ENCODE measurements at places on chromosomes 16 and 17.

- no peak for DNase-seq
These were observed 5.8 kb upstream of the ZDHHC7 start for GRCh38 chr16:85017151-85017550.

- no peak for DNase-seq
These were observed 711.1 kb upstream of the SOX9 start for GRCh38 chr17:71409712-71410111.

GRCh38 chr17:28726226-28726626 lies at the start of gene TLCD1:
TLCD1 (minus strand) TSS chr17:28726233; CDS start chr17:28726097, 136 bp downstream.
- DNase-seq: no peak

DNA sequence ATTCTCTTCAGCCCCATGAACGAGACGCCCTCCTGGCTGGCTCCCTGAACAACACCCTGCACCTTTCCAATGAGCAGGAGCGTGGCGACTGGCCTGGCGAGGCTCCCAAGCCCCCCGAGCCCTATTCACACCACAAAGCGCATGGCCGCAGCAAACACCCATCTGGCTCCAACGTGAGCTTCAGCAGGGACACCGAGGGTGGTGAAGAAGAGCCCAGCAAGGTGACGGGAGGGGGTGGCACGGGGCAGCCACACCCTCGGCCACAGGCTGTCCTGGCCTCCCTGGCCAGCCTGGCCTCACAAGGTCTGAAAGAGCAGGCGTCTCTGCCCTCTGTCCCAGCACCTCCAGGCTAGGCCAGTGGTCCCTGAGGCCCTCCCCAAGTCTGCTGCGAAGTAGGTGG lies 23.7 kb downstream of the CASKIN2 start:
- no peak for DNase-seq

DNA sequence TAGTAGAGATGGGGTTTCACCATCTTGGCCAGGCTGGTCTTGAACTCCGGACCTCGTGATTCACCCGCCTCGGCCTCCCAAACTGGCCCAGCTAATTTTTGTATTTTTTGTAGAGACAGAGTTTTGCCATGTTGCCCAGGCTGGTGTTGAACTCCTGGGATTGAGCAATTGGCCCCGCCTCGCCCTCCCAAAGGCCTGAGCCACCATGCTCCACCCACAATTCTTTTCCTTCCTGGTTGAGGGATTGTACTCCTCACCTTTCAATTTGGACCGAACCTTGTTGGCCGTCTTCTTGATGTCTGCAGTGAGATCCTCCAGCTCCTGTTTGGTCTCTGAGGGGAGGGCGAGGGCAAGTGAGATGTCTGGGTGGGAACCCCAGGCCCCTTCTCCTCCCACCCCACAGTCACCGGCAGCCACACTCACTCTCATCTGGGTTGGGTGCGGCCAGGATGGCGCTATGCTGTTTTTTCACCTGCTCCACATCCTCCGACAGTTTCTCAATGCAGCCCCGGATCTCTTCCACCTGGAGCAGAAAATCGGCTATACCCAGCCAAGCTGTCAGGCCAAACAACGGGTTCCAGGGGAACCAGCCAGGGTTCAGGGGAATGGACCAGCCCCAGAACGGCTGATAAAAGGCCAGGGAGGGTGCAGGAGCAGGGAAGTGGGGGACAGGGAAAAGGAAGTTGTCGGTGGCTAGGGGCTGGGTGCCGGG lies 9.6 kb downstream of the STX1B start:
- DNase-seq: no peak

DNA sequence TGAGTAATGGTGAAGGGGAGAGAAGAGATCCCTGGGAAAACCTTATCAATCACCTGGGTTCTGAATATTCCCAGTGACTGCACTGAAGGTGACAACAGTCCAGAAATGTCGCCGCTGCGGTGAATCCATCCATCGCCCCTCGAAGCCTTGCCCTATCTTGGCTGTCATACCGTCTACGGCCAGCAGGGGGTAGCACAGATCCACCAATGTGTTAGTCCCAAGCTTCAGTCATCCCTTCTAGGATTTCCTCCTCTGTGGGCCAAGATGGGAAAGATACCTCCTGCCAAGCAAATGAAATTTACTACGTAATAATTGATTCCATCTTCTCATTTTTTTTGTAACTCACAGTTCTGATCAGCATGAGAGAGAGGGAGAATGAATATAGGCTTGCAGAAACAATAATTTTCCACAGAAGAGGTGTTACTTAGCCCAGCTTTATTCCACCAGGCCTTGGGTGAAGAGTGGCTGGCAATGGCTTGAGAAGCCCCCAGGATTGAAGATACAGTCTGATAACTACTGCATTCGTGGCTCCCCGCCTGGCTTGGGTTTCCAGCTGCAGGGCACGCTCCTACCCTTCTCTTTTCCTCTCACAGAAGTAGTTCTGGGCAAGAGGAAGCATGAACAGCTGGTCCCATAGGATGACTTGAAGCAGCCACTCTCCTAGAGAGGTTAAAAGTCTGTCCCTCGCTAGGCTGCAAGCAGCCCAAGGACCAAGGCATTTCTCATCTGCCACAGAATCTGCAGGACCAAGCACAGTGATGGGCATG lies 2.6 kb upstream of the FMNL1 start:
- DNase-seq: peak; percentile 48

- DNase-seq: no peak
These were observed 9.6 kb upstream of the HAPSTR1 start for GRCh38 chr16:9081843-9082242.

- no peak for DNase-seq
These were observed 58.9 kb upstream of the ARHGAP44 start for GRCh38 chr17:12730421-12730820.

DNA sequence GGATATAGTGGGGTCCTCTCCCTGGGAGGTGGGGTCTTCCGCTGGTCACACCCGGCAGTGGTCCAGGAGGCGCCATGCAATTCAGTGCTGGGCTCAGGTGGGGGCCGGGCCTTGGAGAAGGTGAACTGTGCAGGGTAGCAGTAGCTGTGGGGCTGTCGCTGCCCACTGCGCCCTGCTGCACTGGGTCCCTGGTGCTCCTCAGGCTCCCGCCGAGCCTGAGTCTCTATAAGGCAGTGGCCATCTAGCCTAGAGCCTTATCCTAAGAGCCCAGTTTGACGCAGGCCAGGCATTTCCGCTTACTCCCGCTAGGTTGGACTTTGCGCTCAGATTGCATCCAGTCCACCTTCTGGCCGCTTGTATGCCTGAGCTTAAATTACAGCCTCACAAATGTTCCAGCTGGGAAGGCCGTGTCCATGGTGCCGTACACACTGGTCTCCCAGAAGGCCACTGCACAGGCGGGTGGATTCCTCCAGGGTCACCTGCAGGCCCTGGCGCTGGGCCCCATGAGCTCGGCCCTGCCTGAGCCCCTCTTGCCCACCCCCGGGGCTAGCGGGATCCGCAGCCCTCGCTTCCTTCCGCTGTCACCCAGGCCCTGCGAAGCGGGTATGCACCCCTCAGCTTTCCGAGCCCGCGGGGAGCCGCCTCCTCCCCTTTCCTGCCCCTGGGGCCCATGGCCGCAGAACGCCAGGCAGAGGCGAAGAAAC lies 1762.2 kb downstream of the TP53TG3F start:
- DNase-seq: no peak

DNA sequence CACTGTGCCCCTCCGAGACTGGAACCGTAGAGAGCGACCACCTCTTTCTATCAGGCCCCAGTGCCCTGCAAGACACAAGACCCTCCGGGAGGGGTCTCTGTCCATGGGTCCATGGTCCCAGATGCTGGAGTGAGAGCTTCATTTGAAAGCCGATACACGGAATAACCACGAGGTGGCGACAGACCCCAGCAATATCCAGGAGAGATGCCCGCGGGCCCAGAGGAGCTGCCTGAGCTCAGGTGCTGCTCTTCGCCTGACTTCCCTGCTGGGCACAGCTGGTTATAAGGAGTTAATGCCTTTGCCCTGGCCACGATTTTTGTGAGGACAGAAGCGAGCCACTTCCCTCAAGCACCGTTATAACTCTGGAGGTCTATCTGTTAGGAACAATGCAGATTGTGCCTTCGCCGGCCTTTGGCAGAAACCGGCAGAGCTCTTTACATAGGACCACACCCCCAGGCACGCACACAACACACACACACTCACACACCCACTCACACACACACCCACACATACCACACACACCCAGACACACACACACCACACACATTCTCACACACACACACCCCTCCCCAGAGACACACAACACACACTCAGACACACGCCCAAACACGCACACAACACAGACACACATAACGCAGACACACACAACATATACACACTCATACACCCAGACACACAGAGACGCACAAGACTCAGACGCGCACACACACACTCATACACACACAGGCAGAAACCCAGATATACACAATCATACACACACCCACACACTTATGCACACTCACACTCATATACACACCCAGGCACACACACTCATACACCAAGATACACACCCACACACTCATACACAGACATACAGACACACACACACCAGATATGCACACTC lies 436.4 kb downstream of the SOX9 start:
- no peak for DNase-seq

- DNase-seq: no peak
These were observed 377 bp downstream of the SLC13A5 start for GRCh38 chr17:6712854-6713129.

DNA sequence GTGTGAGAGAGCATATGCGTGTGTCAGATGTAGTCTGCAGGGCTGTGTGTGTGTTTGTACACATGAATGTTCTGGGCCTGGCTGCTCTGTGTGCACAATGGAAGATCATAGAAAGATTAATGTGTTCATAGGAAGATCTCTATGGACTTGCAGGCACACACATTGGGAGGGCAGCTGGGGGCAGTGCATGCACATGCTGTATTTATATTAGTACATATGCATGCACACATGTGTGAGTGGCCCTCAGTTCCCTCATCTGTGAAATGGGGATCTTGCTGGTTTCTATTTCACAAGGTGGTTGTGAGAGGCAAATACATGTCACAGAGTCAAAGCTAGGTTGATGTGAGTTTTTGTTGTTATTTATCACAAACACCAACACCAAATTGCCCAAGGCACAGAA lies 2.1 kb downstream of the CA7 start:
- peak; percentile 8 for DNase-seq

DNA sequence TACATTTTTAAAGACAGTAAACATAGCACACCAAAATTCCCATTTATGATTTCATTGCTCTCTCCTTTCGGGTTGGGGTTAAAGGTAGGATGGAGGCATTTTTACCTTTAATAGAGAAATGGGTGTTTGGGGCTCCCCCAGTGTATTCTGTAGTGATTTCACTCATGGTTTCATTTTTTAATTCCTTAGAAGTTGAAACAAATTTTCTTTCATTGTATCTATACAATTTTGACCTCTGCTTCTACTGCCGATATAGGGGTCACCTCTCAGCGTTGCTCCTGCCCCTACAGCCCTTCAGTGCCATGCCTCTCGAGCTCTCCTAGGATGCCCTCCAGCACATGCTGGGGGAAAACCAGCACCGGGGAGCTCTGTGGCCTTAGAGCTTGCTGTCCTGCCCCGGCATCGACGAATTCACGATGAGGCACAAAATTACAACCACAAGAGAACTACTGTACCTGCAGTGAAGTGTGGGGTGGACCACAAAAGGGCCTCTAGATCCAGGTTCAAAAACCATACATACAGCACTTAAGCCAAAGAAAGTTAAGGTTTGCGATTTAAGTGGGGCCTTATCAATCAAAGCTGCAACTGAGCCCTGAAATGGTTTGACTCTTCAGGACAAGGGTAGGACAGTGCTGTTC lies 39.3 kb downstream of the LITAFD start:
- no peak for DNase-seq

GRCh38 chr16:51113236-51114125 lies 37.6 kb downstream of the SALL1 start:
- no peak for DNase-seq

GRCh38 chr16:57377080-57377841 lies 5.0 kb downstream of the CX3CL1 start:
- no peak for DNase-seq

DNA sequence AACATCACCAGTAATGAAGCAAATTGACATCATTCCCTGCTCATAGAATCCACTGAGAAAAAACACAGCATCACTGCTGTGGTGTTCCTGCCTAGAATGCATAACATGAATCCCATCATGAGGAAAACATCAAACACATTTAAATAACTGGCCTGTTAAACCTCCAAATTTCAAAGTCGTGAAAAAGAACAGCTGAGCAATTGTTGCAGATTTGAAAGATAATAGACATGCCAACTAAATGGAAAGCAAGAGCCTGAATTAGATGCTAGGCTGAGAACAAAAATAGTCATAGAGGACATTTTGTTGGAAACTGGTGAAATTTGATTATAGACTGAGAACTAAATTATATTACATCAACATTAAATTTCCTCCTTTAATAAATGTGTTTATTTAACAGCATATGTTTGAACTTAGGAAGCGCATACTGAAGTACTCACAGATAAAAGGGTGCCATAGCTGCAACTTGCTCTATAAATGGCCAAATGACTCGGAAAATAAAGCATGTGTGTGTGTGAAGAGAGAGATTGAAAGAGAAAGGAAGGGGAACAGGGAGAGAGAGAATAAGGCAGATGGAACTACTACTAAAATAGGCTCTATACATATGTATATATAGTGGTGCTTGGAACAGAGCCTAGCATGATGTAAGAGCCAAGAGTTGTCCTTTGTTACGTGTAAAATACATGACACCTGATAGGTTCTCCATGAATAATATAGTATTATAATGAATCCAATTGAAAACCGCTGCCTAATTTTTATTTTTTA lies 305.0 kb upstream of the MON1B start:
- DNase-seq: no peak

DNA sequence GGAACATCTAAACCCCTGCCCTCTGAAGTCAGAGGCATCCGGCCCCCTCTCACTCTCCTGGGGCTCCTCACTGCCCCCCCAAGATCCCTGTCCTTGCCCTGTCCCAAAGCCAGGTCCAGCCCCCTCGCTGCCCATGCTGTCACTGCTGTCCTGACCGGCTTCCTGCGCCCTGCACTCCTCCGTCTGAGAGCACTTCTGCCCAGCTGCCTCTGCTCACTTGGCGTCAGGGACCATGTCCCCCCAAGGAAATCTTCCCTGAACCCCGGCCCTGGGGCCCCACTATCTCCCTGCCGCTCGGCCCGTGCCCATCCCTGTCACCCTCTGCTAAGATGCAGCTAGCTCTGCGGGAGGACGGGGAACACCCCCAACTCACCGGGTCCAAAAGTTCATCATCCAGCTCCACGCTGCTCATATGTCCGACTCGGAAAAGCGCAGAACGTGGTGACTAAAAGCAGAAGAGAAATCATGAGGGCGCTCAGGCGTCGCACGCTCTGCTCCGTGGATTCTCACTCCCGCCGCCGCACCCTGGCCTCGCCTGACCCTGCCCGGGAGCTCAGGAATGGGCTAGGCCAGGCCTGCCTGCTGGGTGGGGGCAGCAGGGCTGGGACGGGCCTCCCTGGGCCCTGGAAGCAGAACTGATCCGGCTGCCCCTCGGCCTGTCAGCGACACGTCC lies 9.8 kb downstream of the CLCN7 start:
- no peak for DNase-seq

- DNase-seq: no peak
These were observed 101.5 kb upstream of the CNTNAP4 start for GRCh38 chr16:76175718-76176117.

GRCh38 chr17:28511858-28512461 lies 5.8 kb downstream of the FOXN1 start:
- no peak for DNase-seq

- no peak for DNase-seq
These were observed 399.9 kb upstream of the CDH11 start for GRCh38 chr16:65521633-65522328.
